ENCODE measurements at places on chromosomes 2 and 18. TPM values are rescaled to one million over a fixed set of nuclear protein-coding genes. Genes with fewer than 3 reads are reported as not detected.

- no peak for DNase-seq
These were observed 25.8 kb downstream of the WIPF1 start for GRCh38 chr2:174571669-174572323.

Gene SOWAHC
- total RNA-seq, result 25.5 TPM

Gene UGT1A3
- not detected for total RNA-seq

Gene EML4
- 26.0 TPM for total RNA-seq

Gene TSPYL6
- not detected for total RNA-seq
